ENCODE measurements at places on chromosomes 4 and X.

GRCh38 chrX:41512394-41512793 lies 65.3 kb downstream of the NYX start:
- DNase-seq = no peak

DNA sequence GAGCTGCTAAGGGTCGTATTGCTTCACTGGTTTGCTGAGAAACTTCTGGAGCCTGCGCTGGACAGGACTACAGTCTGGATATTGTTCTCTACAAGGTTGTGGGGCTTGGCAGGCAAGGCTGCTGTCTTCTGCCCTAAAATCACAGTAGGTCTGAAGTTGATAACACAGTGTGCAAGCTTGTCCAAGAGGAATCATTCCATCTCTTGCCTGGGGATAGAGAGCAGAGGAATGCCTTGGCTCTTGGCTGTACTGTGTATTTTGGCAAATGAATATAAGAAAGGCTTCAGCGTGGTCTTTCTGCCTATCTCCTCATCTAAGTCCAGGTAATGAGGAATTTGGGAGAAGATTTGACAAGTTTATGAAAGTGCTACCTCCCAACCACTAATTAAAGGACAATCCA lies 9.4 kb upstream of the RASL11B start:
- DNase-seq = no peak

GRCh38 chr4:175884048-175884447 lies 72.0 kb upstream of the GPM6A start:
- no peak for DNase-seq

GRCh38 chr4:170226288-170226687 lies 136.5 kb upstream of the AADAT start:
- no peak for DNase-seq

DNA sequence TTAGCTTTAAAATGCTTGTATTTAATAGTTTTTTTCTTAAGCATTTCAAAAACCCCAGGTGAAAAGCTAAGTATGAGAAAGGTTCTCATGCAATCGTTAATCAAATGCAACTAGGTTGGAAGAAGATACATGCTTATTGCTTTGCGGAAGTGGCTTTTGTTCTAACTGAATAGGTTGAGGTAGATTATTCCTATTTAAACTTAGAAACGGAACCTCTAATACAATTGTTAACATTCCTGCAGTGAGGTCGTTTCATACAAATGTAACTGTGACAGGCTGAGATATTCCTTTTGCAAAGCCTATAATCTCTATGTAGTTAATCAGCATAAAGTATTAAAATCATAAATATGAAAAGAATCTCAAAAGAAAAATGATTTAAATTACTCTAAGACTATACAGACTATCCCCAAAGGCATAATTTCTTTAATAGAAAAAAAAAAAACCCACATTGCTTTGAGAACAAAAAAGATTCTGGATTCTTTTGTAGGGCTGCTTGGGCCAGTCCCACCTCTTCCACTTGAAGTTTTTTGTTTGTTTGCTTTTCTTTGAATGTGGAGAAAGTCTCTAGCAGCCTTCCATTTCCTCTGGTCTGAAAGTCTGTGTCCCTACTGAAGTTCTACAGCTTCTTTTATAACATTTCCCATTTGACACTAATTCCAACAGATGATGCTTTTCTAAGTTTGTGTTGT lies 25.6 kb upstream of the SORBS2 start:
- no peak for DNase-seq

DNA sequence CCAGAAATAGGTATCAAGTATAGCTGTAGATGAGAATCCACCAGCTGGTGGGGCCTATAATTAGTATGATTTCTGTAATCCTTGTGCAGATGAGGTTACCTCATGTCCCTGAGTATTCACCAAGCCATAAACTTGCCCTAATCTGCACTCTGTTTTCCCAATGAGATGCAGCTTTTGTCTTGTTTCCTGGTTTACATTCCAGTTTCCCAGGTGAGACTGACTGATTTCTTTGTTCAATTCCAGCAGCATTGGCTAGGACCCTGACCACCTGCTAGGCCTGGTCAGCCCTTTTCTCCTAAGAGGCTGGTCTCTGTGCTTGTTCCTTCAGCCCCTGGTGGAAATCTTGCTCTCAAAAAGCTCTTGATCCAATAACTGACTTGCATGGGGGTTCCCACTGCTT lies 44.6 kb downstream of the GABRB1 start:
- DNase-seq = no peak

GRCh38 chrX:103797691-103798090 lies 21.1 kb downstream of the PLP1 start:
- no peak for DNase-seq

Measured in large intestine (tissue), 12 donors.